ENCODE measurements at places on chromosomes 4 and X.

DNA sequence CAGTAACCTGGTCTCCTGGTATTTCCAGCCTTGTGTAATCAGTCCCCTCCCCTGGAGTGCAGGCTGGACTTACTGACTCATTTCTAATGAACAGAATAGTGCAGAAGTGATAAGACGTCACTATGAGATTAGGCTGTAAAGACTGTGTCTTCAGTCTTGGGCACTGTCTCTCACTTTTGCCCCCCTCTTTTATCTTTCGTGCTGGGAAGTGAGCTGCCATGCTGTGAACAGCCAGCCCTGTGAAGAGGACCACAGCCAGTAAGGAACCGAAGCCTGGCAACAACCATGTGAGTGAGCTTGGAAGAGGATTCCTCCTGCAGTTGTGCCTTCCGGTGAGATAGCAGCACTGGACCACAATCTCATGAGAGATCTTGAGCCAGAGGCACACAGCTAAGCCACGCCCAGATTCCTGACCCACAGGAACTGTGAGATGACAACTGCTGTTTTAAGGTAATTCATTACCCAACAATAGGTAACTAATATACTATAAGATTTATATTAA, 67.5 kb upstream of the GPR34 start:
- DNase-seq, result peak; percentile 82

DNA sequence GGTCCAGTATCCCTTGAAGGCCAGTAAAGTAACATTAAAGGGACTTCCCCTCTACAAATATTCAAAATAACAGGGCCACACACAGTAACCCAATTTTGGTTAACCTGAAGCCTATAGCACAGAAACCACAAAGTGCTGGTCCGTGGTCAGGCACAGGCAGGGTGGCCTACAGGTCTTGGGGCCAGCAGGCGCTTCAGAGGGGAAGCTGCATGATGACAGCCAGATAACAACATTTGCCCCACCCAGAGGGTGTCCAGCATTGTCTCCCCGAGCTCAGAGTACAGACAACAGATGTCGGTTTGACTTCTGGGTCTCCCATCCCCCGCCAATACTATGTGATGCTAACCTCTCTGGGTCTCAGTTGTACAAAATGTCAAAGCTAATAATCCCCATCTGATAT, 51.1 kb downstream of the SH3KBP1 start:
- DNase-seq, result no peak

DNA sequence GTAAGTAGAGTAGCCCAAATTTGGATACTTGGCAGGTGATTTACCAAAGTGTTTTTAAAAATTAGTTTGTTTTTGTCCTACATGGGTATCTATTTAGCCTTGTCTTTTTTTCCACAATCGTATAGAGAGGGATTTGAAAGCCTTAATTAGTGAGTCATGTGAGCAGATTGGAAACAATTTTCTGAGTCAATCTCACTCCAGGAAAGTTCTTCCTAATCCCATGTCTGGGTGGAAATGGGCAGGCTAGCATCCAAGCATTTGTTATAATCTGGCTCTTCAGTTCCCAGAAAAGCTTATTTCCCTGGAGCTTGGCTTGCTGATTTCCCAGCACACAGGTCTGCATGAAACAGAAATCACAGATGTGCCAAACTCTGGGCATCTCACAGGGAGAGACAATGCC, 426.9 kb upstream of the BOD1L1 start:
- no peak for DNase-seq

- no peak for DNase-seq
Observed at GRCh38 chr4:17500574-17500973, 11.3 kb downstream of the QDPR start.

- DNase-seq, result no peak
Observed at GRCh38 chr4:106450249-106450648, 81.7 kb upstream of the GIMD1 start.

DNA sequence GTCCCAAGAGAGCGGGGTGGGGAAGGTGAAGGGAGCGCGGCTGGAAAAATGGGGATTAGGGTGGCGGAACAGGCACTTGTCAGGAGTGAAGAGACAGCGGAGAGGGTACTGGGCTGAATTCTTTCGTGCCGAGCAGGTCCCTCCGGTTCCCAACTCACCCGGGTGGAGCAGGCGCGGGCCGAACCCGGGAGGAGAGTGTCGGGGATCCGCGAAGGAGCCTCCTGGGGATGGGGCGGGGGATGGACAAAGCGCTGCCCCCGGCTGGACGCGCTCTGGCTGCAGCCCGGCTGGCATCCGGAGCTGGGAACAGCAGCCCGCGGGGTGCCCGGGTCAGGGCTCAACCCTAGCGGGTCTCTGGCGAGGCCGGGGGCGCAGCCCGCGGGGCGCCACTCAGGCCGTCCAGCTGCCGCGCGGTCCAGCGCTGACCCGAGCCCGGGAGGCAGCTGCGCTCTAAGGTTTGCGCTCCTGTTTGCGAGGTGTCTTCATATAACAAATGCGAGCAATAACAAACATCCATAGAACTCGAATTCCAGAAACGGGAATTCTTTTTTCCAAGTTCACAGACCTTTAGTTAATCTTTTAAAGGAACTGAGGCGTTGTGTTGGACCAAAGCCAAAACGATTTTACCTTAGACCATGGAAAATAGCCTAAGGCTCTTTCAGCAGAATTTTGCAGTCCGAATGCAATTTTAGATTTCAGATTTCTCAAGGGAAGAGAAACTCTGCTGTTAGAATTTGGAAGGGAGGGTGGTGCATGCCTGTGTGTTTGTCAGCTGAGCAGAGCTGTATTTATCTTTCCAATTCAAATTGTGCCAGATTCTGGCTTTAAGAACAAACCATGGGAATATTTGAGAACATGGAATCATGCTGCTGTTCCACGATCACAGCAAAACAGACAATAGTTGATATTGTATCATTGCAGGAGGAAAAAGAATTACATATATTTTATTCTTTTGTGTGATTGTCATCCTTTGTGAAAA, 744 bp downstream of the NPY5R start:
- no peak for DNase-seq

DNA sequence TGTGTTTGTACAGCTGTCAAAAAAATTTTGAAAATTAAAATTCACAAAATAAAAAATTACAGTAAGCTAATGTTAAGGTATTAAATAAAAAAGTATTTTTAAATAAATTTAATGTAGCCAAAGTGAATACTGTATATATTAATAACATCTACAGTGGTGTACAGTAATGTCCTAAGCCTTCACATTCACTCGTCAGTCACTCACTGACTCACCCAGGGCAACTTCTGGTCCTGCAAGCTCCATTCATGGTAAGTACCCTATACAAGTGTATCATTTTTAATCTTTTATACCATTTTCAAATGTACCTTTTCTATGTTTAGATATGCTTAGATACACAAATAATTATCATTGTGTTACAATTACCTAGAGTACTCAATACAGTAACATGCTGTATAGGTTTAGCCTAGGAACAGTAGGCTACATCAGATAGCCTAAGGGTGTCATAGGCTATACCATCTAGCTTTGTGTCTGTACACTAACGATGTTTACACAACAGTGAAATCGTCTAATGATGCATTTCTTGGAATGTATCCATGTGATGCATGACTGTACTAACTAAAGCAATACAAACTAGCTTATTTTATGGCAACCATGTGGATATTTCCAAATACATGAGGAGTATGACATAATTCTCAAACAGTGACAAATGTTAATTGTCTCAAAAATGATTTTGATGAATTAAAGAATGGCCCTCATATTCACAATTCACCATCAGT, 13.7 kb downstream of the DDX60 start:
- DNase-seq, result peak; percentile 58

- DNase-seq, result no peak
Observed at GRCh38 chr4:14340321-14340720, 662.0 kb upstream of the CPEB2 start.

- DNase-seq, result peak; percentile 35
Observed at GRCh38 chr4:16199093-16199492, 27.2 kb downstream of the TAPT1 start.

- DNase-seq, result peak; percentile 49
Observed at GRCh38 chr4:154719087-154719486, 24.7 kb upstream of the LRAT start.

DNA sequence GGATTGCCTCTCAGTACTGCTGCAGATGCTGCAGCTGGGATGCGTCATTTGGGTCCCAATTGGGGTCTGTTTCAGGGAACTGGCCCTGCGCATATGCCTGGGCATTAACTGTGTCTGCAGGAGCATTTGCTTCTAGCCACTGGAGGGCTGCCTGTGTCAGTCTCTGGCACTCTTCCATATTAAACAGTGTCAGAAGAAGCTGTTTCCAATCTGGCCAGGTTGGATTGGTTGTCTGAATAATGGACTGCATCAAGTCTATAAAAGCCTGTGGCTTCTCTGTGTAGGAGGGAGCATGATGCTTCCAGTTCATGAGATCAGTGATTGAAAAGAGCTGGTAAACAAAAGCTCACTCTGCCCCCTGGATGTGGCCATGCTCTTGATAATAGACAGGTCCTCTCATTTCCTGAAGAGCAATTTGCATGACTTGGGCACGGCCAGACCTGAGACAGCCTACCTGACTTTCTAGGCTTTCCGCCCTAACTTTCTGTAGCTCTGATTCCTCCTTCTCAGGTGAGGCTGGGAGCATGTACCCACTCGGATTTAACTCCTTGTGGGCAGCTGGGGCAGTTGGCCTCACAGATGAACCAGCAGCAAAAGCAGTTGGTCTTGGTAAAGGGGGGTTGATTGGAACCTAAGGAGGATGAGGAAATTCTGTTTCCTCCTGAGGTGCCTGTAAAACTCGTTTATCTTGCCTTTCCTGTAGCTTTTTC, 29.2 kb downstream of the SULT1E1 start:
- DNase-seq, result no peak

GRCh38 chr4:188707036-188707435, 567.8 kb downstream of the TRIML1 start:
- DNase-seq, result peak; percentile 38

GRCh38 chr4:7442574-7443162, 7.9 kb upstream of the PSAPL1 start:
- DNase-seq, result no peak

GRCh38 chrX:57282568-57282967, 3.9 kb upstream of the FAAH2 start:
- no peak for DNase-seq

DNA sequence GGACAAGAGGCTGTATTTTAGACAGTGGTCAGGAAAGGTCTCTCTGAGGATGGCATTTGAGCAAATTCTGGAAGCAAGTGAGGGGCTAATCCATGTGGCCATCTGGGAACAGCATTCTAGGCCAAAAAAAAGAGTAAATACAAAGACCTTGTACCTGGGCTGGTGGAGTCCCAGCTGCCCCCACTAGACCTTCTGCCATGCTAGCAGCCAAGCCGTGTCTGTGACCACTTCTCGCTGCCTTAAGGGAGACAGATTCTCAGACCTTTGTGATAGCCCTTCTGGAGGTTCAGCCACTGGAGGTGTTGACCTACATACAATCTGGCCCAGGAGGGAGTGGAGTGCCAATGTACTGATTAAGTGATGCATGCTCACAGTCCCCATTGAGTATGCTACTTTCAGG, 506.2 kb downstream of the MID1IP1 start:
- DNase-seq, result no peak

- DNase-seq, result peak; percentile 86
Observed at GRCh38 chr4:109472343-109472761, 38.7 kb downstream of the SEC24B start.

- DNase-seq, result peak; percentile 7
Observed at GRCh38 chr4:45100956-45101818, 374.8 kb upstream of the GNPDA2 start.

- peak; percentile 29 for DNase-seq
Observed at GRCh38 chrX:118272242-118272641, 73.7 kb upstream of the WDR44 start.

DNA sequence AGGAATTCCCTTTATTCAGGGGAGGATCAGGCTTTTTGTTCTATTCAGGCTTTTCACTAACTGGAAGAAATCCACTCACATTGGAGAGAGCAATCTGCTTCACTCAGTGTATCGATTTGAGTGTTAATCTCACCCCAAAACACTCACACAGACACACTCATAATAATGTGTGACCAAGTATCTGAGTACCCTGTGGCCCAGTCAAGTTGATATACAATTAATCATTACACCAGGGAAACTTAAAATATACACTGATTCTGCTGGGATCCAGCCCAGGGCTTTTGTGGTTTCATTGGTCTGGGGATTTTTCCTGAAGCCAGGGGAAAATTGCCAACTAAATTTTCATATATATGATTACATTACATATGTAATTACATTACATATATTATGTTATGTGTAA, 44.0 kb upstream of the GATB start:
- DNase-seq, result no peak

DNA sequence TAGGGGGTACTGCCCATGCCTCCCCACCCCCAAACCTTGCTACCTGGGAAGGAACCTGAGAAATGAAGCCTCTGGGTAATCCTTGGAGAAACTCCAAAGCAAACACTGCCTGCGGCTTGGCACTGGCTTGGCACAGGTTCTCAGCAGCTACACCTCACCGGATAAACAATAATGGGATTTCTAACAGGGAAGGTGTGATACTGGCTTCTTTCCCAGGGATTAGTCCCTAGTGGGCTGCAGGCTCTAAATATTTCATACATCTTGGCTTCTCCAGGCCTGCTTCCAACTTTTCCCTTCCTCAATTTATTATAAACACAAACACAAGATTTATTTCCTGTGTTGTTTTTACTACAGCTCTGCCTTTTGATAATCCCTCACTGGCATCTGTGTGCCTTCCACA, 12.5 kb downstream of the SEC24D start:
- no peak for DNase-seq

DNA sequence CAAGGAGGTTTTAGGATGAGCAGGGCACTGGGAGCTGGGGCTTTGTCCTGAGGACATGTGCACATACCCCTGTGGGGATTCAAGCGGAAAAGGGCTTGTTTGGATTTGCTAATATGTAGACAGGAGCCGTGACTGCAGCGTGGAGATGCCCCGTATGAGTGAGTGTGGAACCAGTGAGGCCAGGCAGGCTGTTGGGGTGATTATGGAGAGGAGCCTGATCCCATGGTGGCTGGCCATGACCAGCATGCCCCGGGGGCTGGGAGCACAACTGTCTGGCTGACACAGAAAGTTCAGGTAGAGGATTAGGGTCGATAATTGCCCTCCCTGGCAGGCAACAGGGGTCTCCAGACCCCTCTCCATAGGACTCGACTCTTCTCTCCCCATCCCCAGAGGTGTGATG, 68.8 kb upstream of the STX18 start:
- DNase-seq, result no peak

GRCh38 chr4:2860391-2861348, 17.0 kb downstream of the ADD1 start:
- peak; percentile 66 for DNase-seq

DNA sequence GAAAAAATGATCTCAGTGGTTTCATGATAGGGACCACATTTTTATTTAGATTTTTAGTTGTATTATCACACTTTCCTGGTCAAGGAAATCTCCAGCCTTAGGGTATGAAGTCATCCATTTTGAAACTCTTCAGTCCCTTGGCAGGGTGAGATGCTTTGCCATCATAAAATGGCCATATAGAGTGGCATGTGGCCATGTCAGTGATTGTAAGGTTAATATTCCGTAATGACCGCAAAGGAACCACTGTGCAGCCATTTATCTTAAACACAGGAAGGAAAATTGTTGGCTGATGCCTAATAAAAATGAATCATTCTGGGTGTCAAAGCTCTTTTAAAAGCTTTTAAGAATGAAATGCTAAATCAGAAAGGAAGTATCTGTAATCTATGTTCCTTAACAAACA, 35.6 kb downstream of the COMMD8 start:
- DNase-seq, result no peak

GRCh38 chr4:182263562-182263961, 20.4 kb downstream of the TENM3 start:
- DNase-seq, result peak; percentile 26
